Spleen (tissue), 13 donors: ENCODE measurements at places on chromosomes 2 and 18.

- DNase-seq: no peak
Observed at GRCh38 chr2:50476174-50476573, 555.8 kb downstream of the NRXN1 start.

DNA sequence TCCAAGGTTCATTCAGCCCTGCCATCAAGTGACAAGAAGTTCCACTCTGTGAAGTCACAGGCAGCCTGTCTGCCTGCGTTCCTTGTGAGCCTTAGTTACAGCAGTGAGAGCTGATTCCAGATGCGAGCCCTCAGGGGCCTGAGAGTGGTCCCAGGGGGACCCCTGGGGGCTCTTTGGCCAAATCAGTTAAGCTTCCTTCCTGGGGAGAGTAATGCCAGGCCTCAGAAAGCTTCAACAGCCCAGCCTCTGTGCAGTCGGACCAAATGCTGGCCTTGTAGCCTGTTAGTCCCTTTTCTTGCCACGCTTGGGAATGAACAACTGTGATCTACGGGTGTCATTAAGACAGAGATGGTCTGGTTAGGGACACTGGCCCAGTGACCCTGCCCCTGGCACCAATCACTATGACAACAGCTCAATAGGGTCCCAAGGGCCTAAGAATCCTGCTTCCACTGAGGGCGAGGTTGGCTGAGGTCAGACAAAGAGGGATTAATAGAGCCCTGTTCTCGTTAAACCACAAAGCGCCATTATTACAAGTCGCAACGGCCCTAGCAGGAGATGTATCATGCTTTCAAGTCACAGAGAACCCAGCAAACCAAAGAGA, 50.9 kb downstream of the HS1BP3 start:
- DNase-seq: peak; percentile 47

- DNase-seq: no peak
Observed at GRCh38 chr18:39178166-39178565, 1612.6 kb upstream of the CELF4 start.

- DNase-seq: no peak
Observed at GRCh38 chr2:80058562-80058961, 246.0 kb downstream of the LRRTM1 start.

DNA sequence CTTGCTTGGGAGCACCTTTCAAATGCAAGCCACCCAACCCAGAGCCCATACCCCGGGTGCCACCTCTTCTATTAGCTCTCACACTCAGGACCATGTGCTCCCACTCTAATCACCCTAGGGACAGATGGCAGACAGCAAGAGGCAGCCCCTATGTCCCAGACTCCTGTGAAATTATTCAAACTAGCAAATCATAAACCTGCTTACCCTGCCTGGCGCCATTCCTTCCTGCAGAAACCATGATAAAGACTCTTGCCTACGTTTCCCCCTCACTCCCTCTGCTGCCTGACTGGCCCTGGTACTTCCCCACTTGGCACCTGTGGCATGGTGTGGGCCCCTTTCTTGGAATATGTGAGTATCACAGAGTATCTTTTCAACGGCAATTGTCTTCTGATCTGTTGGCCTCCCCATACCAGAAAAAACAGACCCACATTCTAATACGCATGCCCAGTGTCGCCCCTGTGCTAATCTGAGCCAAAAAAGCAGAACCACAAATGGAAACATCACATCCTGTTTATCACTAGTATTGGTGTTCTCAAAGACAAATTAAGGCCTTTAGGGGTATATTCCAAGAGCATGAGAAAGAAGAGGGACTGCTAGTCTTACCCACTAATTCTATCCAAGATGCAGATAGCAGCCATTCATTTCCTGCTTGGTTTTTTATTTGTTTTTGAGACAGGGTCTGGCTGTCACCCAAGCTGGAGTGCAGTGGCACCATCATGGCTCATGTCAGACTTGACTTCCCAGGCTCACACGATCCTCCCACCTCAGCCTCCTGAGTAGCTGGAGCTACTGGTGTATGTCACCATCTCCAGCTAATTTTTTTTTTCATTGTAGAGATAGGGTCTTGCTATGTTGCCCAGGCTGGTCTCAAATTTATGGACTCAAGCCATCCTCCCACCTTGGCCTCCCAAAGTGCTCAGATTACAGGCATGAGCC, 44.1 kb upstream of the TTC39C start:
- DNase-seq: no peak

- DNase-seq: no peak
Observed at GRCh38 chr2:189569295-189569910, 11.2 kb downstream of the SLC40A1 start.

GRCh38 chr2:157480182-157480961, 36.5 kb upstream of the CYTIP start:
- DNase-seq: no peak

GRCh38 chr2:34242763-34243123, 643.6 kb upstream of the FAM98A start:
- DNase-seq: no peak

- no peak for DNase-seq
Observed at GRCh38 chr2:62824388-62824787, 118.9 kb downstream of the EHBP1 start.

DNA sequence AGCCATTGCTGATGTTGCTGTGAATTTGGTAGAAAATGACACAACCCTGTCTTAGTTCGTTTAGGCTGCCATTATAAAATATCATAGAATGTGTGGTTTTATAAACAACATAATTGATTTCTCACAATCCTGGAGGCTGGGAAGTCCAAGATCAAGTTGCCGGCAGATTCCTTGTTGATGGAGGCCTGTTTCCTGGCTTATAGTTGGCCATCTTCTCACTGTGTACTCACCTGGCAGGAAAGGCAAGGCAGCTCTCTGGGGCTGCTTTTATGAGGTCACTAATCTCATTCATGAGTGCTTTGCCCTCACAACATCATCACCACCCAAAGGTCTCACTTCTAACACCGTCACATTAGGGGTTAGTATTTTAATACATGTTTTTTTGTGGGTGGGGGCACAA, 58.4 kb downstream of the PHLPP1 start:
- no peak for DNase-seq

GRCh38 chr2:170563401-170563800, 151.7 kb upstream of the SP5 start:
- DNase-seq: no peak

- DNase-seq: no peak
Observed at GRCh38 chr18:31093294-31093693, 8.9 kb downstream of the DSC2 start.

- DNase-seq: no peak
Observed at GRCh38 chr2:10883066-10883465, 28.7 kb upstream of the KCNF1 start.

DNA sequence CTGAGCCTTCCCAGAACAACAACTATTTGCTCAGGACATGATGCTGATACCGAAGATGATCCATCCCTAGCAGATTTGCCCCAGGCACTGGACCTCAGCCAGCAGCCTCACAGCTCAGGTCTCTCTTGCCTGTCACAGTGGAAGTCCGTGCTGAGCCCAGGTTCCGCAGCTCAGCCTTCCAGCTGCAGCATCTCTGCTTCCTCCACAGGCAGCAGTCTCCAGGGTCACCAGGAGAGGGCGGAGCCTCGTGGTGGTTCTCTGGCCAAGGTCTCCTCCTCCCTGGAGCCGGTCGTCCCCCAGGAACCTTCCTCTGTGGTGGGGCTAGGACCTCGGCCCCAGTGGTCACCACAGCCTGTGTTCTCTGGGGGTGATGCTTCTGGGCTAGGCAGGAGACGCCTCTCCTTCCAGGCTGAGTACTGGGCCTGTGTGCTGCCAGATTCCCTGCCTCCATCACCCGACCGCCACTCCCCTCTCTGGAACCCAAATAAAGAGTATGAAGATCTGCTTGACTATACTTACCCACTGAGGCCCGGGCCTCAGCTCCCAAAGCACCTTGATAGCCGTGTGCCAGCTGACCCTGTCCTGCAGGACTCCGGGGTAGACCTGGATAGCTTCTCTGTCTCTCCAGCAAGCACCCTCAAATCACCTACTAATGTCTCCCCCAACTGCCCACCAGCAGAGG, 15.4 kb downstream of the CEP68 start:
- no peak for DNase-seq

GRCh38 chr2:193348055-193348454, 1153.3 kb upstream of the TMEFF2 start:
- no peak for DNase-seq

DNA sequence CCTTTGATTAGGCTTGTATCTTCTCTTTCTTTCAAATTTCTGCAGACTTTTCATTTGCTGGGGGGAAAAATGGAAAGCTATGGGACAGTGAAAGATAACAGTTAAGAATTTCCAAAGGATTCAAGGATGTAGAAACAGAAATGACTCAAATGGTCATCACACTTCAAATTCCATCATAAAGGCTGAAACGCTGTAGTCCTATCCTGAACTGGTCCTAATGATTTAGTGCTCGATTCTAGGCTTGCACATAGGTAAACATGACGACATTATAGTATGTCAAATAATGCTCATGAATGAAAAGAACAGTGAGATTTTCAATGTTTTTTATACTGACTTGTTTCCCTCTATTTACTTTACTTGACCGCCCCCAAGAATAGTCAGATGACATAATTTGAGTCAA, 15.7 kb upstream of the MMADHC start:
- DNase-seq: no peak

DNA sequence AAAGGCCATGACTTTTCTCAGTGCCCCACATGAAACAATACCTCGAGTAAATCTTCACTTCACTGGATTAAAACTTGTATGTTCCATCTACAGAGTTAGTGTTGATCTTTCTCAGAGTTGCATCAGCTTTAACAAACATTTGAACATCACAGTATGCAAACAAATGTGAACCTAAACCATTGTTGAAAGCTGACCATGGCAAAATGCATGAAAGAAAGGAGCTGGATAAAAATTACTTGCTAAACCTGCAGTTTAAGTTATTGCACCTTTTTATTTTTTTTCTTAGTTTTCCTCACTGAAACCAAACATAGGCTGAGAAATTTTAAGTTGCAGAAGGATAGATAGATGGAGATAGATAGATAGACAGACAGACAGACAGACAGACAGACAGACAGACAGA, 107.2 kb upstream of the UGP2 start:
- no peak for DNase-seq

GRCh38 chr2:111695441-111696007, 188.5 kb downstream of the ANAPC1 start:
- no peak for DNase-seq

GRCh38 chr18:76459312-76459686, 35.7 kb downstream of the ZNF516 start:
- peak; percentile 64 for DNase-seq

GRCh38 chr2:98114643-98115330, 27.8 kb downstream of the VWA3B start:
- no peak for DNase-seq

- DNase-seq: no peak
Observed at GRCh38 chr2:149063177-149063576, 24.7 kb downstream of the LYPD6B start.

DNA sequence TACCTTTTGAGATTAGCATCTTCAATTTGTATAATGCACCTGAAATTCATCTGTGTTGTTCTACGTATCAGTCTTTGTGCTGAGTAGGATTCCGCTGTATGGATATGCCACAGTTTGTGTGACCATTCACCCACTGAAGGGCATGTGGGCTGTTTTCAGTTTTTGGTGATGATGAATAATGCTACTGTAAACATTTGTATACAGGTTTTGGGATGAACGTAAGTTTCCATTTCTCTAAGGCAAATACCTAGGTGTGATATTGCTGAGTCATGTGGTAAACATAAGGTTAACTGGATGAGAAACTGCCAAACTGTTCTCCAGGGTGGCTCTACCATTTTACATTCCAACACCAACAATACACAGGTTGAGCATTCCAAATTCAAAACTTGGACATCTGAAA, 35.1 kb downstream of the CABYR start:
- no peak for DNase-seq

- DNase-seq: no peak
Observed at GRCh38 chr2:124702777-124703176, 677.7 kb downstream of the CNTNAP5 start.

GRCh38 chr2:16700551-16701259, 35.1 kb upstream of the CYRIA start:
- no peak for DNase-seq

GRCh38 chr2:208266553-208266893, 468 bp downstream of the PIKFYVE start:
- no peak for DNase-seq

GRCh38 chr2:208172125-208172524, 8.7 kb upstream of the CRYGA start:
- no peak for DNase-seq

DNA sequence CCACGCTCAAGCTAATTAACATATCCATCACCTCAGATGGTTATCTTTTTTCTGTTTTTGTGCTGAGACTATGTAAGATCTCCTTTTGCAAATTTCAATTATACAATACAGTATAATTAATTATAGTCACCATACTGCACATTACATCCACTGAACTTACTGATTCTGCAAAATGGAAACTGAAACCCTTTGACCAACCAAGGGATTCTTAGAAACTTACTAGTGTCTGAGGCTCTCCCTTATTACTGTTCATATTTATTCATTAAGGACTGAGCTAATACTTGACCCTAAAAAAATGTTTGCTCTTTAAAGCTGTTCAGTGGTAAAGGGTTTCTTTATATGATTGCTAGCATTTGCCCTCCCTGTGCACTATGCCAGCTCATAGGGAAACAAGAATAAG, 50.7 kb downstream of the ADAM23 start:
- DNase-seq: no peak

DNA sequence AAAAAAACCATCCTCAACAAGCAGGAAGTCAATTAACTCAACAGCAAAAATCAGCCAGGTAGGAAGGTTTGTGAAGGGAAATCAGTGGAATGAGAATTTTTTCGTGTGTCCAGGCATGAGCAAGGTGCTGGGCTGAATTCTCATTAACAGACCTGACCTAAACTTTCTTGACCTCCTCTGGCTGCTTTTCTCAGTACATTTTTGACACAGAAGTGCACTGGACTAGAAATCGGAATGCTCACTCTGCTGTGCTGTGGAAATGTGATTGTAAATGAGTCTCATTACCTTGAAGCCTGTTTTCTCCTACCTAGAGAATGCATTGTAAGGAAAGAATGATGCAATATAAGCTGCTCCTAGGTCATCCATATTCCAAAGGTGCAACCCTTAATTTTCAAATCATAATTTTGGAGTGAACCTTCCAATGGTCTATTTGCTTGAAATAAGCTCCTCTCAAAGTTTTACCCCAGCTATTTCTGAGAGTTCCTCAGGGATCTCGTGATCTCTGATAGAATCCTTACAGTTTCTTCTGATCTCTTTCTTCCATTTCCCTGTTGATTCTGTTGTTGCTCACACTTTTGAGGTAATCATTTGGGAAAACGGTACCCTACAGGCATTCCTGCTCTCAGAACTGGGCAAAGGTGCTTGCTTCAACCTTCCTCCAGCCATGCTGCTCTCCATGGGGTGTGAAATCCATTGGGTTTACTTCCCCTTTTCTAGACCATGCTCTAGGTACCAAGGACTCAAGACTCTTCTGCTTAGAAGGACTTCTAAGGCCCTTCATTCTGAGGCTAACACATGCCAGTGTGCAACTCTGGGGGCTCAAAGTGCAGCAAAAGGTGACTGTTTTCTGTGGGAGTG, 104.9 kb upstream of the ITPRID2 start:
- no peak for DNase-seq

- no peak for DNase-seq
Observed at GRCh38 chr2:150162241-150162942, 325.1 kb downstream of the RND3 start.
